ENCODE measurements at places on chromosomes 4 and X. TPM values are rescaled to one million over a fixed set of nuclear protein-coding genes. Genes with fewer than 3 reads are reported as not detected.

Gene MAN2B2
- 44.8 TPM for total RNA-seq

Gene SORBS2
- 289 TPM for total RNA-seq

Gene KCND1
- 4.8 TPM for total RNA-seq

Gene PCDH7
- total RNA-seq, result 157 TPM

Gene EOLA1
- total RNA-seq, result 16.4 TPM

Gene CT47A7
- total RNA-seq, result not detected

Gene SYN1
- 1.5 TPM for total RNA-seq

Gene BMPR1B
- 14.6 TPM for total RNA-seq

Gene DCK
- total RNA-seq, result 11.2 TPM

Gene TENM3
- 1.1 TPM for total RNA-seq

Gene NCAPG
- total RNA-seq, result 0.78 TPM

Gene MTCP1
- total RNA-seq, result 20.8 TPM

Gene MAGEB2
- total RNA-seq, result not detected

Gene DUSP9
- not detected for total RNA-seq

Gene MTTP
- total RNA-seq, result 0.65 TPM

Gene SOD3
- 380 TPM for total RNA-seq

Gene GSX2
- total RNA-seq, result not detected

Gene STK32B
- 2.2 TPM for total RNA-seq

Gene DCHS2
- 0.06 TPM for total RNA-seq

Gene S100G
- total RNA-seq, result not detected

Gene RASSF6
- not detected for total RNA-seq

Gene ZDHHC15
- 3.1 TPM for total RNA-seq

Gene SLC25A43
- total RNA-seq, result 13.2 TPM

Gene GC
- not detected for total RNA-seq

Gene PYURF
- total RNA-seq, result 51.9 TPM

Gene MAGEB17
- not detected for total RNA-seq

Gene FAM9B
- total RNA-seq, result not detected

Gene TLR8
- 7.0 TPM for total RNA-seq

Gene SLC9B1
- total RNA-seq, result 1.6 TPM

Gene SPANXA1
- total RNA-seq, result not detected

Gene ZCCHC12
- total RNA-seq, result 0.15 TPM

Gene SASH3
- 12.7 TPM for total RNA-seq

Gene BEX5
- 7.7 TPM for total RNA-seq

Gene SLC10A6
- 4.2 TPM for total RNA-seq

Gene SOWAHB
- not detected for total RNA-seq

Gene WDR17
- total RNA-seq, result 3.3 TPM

Gene TRAM1L1
- 1.0 TPM for total RNA-seq

Gene CT47B1
- total RNA-seq, result not detected

Gene CXCL6
- total RNA-seq, result 0.57 TPM

Gene SLC49A3
- total RNA-seq, result 20.0 TPM

Gene RHOXF1
- 0.69 TPM for total RNA-seq

Gene NAT8L
- total RNA-seq, result 0.33 TPM

Gene KANTR
- total RNA-seq, result 27.7 TPM

Gene RGS12
- 23.9 TPM for total RNA-seq

Gene SFRP2
- total RNA-seq, result 91.0 TPM

Gene SULT1B1
- total RNA-seq, result 2.2 TPM

Gene UGT2B10
- not detected for total RNA-seq

Gene RTL3
- 0.87 TPM for total RNA-seq

Gene AKAP14
- total RNA-seq, result not detected

Gene RBMX
- 131 TPM for total RNA-seq

Gene NHSL2
- total RNA-seq, result 50.4 TPM

Gene HGFAC
- total RNA-seq, result 0.18 TPM

Gene VAMP7
- total RNA-seq, result 38.3 TPM

Gene CTAG2
- not detected for total RNA-seq

Gene PLXNB3
- total RNA-seq, result 18.0 TPM

Gene PRR32
- total RNA-seq, result not detected

All from aorta (tissue), 5 donors.